ENCODE measurements at places on chromosomes 7 and 10.

- DNase-seq: no peak
These were observed 93.1 kb downstream of the FZD1 start for GRCh38 chr7:91357379-91357778.

DNA sequence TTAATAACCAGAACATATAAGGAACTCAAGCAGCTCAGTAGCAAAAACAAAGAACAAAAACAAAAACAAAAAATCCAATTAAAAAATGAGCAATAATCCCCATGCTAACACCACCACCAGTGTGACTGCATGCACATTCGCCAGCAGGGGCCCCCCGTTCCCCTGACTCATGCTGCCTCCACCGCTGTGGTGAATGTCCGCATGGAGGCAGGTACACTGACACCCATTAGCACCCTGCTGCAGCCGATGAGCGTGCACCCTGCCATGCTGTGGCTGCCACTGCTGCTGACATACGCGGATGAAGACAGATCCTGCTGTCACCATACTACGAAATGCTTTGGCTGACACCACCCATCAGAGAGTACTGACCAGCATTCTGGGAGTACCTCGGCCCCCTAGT is 321.6 kb upstream of the LRRTM3 start:
- DNase-seq: no peak

GRCh38 chr7:151063212-151063561 is 3.8 kb downstream of the SLC4A2 start:
- DNase-seq: no peak

GRCh38 chr7:759569-759968 is 32.5 kb upstream of the PRKAR1B start:
- no peak for DNase-seq

DNA sequence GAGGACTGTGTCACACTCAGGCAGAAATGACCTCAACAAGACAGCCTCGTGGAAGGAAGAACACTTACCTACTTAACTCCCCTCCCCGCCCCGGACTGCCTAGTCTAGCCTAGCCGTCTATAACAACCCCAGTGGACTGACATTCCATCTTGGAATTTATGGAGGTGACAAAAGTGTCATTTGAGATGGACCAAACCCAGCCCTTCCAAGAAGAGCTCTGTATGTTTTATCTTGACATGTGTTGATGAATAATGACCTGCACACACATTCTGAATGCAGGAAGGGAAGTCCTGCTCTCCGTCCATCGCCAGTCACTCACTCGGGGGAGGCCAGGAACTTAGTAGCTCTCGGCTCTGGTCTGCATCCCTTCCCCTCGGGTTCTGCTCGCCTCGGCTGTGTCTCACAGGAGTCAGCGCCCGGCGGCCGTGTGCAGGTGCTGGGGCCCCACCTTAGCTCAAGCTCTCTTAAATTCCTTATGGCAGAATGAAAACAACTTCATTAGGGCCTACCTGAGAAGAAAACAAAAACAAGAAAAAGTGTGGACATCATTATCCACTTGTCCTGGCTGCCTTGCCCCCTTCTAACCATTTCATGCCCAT is 140.9 kb upstream of the NPS start:
- no peak for DNase-seq
